Immature natural killer cell (primary cell): ENCODE measurements at places on chromosomes 3 and 15.

DNA sequence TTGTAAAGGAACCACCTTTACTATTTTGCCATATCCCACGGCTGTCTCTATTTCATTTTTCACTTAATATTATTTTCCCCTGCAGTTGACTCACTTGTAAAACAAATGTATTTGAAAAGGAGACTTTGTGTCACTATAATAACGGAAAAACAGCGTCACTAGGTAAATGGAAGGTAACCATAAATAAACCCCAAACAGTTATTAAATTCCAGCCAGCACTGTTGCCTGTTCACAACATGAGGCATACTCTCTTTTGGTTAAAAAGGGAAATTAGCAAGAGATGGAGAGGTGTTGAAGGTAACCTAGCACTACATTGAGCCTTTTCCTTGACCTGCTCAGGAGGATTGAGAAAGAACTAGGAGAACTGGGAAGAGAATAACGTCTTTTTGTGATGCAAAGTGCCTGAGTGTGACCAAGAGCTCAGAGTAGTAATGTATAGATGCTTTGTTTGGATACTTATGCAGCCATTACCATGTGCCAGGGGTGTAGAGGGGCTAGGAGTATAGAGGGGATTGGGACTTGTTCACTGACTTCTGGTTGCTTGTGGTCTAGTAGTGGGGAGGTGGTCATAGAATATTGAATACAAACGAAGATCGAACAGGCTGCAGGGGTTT lies 19.6 kb downstream of the FLNB start:
- DNase-seq = no peak

DNA sequence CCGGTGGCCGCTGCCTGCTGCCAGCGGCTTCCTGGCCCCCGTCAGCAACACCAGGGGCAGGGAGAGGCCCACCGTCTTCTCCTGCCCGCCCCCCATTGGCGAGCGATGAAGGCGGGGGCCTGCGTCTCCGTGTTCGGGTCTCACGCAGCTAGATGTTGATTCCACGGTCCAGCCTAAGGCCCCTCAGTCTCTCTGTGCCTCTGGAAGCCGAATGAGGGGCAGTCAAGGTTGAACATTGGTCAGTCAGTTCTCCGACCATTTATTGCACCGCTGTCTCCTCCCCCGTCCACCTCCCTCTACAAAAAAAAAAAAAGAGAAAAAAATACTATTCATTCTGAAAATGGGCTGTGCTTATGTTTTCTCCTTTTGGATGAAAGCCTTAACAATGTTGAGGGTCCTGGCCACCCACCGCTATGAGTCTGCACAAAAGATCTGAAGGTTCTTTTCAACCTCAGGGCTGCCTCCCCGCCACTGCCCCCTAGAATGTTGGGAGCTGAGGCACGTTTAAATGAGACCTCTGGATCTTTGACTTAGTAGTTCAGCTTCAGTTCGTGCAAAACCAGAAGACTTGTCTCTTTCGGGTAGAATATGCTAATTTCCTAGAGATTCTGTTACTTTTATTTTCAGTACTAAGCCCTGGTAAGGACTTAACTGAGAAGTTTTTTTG lies 736 bp downstream of the IREB2 start:
- DNase-seq = peak; percentile 18

DNA sequence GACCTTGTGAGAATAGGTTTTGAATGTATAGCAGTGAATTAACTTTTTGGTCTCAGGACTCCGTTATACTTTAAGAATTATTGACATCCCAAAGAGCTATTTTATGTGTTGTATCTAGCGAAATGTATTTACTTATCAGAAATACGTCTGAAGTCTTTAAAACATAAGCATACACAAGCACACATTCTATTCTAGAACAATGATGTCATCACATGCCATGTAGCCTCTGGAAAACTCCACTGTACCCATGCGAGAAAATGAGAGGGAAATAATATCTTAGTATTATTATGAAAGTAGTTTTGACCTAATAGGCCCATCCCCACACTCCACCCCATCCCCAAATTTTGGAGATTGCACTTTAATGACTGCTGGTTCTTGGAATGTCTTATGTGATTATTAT lies 1.5 kb downstream of the POLR2M start:
- DNase-seq = no peak

GRCh38 chr15:59999612-60000112 lies 4.4 kb upstream of the FOXB1 start:
- DNase-seq = no peak

DNA sequence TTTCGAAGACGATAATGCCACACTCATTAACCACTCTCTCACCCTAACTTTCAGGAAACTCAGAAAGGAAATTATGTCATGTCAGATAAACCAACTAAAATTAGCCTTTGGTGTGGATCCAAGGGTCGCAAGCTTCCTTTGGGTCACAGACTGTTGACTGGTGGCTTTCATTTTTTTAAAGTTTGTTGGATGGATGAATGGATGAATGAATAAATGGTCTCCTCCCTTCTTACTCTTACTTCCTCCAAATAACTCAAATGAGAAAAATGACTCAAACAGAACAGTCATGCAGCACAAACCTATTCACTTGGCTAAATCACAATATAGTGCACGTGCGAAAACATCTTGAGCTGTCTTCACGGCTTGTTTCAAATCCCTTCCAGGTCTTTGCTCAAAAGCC lies 82.9 kb upstream of the HACD2 start:
- DNase-seq = no peak

DNA sequence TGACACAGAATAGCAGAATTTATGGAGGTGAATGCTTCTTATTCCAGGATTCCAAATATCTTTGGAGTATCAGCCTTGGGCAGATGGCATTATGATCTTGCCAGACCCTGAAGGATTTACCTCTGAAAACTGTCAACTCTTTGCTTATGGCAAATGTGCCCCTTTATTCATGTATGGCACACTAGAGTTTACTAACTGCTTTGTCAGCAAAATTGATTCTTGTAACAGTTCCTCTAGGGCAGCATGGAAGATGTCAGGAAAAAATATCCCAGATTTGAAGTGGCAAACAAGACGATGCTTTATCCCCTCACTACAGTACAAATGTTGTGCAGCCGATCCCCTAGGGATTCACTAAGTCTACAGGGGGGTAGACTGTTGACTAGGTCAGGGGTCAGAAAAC lies 79.7 kb downstream of the EDEM1 start:
- DNase-seq = no peak

DNA sequence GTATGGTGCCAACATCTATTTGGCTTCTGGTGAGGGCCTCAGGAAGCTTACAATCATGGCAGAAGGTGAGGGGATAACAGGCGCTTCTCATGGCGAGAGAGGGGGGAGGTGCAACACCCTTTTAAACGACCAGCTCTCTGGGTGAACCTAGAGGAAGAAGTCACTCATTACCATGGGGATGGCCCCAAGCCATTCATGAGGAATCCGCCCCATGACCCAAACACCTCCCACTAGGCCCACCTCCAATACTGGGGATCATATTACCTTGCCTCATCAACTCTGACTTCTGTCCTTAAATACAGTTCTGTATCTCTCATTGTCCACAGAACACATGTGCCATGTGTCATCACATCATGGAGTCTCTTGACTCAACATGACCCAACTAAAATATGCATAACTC lies 37.5 kb upstream of the CLRN1 start:
- DNase-seq = no peak

DNA sequence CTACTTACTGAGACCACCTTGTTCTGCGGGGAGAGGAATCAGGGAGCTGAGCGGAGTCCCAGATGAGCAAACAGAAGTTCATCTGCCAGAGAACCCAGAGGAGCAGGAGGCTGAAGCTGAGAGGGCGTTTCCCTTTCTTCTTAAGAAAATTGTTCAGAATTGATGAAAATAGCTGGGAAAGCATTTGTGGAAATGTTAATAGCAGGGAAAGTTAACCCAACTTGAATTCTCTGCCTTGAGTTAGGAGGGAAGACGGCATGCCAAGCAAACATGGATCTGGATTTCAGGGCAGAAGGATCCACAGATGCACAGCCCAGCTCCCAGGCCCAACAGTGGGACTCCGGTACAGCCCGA lies 23.2 kb downstream of the CRABP1 start:
- DNase-seq = no peak

DNA sequence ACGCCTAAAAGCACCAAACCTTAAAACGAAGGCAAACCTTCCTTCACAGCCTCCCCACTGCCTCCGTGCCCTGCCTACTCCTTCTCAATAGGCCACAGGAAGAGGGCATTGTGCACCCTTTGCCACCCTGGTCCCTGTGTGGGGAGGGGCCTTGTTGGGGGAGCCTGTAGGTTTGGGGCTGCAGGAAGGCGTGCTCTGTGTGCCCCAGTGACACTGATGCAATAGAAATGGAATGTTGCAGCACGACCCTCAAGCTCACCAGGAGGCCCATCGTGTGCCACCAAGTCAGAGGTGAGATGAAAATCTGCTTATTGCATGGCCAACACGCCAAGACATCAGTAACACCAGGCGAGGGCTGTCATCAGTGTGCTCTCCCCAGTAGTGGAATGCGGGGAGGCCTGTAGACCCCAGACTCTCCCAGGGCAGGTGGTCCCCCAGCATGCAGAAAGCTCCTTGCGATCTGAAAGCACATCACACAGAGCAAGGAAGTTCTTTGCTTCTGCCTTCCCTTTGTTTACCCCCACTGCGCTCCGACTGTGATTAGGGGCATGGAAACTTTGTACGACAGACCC lies 86.2 kb downstream of the ASB7 start:
- DNase-seq = no peak

DNA sequence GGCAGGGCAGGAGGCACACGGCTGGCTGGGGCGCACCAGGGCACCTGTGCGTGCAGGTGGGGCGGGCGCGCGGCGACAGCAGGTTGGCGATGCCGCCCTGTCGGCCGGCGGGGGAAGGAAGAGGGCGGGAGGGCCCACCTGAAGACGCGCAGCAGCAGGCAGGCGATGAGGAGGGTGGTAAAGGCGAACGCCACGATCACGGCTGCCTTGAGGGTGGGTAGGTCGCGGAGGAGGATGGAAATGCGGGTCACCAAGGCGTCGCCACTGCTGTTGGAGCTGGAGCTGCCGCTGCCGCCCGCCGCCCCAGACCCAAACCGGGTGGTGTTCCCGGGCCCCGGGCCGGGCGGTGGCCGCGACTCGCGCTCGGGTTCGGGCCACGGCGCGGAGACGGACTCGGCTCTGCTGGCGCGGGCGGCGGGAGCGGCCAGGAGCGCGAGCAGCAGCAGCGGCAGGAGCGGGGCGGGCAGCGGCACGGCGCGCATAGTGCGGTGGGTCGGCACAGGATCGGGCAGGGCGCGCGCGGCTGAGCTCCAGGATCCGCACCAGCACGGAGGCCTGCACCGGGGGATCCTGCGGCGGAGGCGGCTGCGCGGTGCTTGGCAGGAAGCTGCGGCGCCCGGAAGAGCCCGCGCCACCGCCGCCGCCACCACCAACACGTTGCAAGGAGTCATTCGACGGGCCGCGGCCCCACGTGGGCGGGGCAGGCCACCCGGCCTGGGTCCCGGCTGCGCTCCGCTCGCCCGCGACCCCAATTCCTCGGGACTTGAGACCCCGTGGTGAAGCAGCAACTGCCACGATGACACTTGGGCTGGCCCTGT lies at the start of gene FAM174B:
Gene FAM174B, minus strand, starts transcription at position 598 of the 818 bp plus-strand sequence.
- DNase-seq = no peak

DNA sequence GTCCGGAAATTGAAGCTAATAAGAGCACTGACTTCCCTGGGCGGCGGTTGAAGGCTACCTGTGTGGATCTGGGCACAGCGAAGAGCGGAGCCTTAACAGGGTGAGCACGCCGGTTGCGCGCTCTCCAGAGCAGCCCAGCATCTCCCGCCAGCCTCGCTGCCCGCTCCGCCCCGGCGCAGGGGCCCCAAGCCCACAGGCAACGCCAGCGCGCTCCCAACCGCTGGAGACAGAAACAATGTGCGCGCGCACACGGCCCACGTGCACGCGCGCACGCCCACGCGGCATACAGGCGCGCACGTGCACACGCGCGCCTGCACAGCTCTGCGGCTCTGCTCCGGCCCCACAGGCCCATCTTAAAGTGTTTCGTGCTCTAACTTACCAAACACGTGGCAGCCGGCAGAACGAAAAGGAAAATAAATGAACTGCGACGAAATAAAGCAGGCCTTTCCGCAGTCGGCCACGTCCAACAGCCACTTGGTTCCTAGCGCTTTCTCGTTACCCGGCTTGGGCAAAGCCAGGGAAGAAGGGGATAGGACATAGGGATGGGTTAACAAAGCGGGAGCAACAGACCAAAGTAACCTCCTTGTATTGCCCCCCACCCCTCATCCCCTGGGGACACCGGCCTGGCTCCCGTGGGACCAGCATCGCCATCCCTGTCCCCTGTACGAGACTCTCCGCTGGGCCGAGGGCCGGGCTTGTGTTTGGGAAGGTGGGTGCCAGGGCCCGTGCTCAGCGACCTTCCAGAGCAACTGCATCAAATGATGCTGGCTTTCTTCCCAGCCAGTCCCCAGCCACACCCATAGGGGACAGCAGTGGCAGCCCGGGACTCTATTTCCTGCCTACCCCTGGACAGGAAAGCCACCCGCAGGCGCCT lies 203.7 kb downstream of the ABHD5 start:
- no peak for DNase-seq

DNA sequence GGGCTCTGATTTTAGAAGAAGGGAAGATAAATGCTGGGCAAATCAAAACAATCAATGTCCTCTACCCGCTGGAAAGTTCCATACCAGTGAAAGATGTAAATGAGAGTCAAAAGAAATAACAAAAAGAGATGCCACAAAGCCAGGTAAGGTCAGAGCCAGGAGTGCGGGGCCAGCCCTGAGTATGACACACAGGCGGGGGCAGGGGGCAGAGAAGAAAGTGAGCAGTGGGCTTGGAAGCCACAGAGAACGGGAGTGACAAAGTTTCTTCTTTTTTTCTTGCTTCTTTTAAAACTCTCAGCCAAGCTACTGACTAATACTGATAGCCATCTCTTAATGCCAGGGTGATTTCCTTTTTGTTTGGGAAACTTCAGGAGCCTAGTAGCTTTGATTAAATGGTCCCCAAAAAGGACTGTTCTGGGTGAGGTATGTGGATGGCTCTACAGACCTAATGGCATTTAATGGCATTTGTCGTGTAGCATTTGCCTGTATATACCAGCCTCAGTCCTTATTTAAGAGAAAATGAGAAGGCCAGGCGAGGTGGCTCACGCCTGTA lies 23.1 kb upstream of the TSEN2 start:
- DNase-seq = no peak

DNA sequence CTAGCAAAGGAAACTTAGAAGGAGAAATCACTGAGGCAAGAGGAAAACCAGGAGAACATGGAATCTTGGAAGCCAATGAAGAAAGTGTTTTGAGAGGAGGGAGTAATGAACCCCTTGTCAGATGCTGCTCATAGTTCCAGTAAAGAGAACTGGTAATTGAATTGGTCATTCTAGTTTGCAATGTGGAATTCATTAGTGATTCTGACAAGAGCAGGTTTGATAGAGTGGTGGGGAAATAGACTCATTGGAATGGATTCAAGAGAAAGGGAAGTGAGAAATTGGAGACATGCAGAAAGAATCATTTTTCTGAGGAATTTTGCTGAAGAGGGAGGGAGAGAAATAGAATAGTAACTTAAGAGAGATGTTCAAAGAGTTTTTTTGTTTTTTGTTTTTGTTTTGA lies 21.0 kb downstream of the GLCE start:
- no peak for DNase-seq

GRCh38 chr15:94097552-94097951 lies 133.8 kb upstream of the MCTP2 start:
- DNase-seq = no peak

DNA sequence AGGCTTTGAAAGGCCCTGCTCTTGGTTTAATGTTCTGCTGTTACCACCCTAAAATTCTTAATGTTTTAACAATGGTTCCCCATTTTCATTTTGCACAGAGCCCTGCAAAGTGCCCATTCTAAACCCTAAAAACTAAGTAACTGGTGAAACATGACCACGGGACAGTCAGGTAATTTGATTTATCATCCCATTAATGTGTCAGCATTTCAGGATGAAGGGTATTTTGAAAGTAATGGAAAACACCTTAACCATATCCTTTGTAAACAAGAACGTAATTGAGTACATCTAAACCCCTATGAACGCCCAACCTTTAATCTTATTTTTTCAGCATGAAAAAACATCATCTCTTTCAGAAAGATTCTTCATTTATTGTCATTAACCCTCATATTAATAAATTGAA lies 164.9 kb upstream of the IL12A start:
- DNase-seq = no peak
